ENCODE measurements at places on chromosomes 16 and 17.

GRCh38 chr17:4161192-4161966 is 18.4 kb downstream of the CYB5D2 start:
- DNase-seq: no peak

DNA sequence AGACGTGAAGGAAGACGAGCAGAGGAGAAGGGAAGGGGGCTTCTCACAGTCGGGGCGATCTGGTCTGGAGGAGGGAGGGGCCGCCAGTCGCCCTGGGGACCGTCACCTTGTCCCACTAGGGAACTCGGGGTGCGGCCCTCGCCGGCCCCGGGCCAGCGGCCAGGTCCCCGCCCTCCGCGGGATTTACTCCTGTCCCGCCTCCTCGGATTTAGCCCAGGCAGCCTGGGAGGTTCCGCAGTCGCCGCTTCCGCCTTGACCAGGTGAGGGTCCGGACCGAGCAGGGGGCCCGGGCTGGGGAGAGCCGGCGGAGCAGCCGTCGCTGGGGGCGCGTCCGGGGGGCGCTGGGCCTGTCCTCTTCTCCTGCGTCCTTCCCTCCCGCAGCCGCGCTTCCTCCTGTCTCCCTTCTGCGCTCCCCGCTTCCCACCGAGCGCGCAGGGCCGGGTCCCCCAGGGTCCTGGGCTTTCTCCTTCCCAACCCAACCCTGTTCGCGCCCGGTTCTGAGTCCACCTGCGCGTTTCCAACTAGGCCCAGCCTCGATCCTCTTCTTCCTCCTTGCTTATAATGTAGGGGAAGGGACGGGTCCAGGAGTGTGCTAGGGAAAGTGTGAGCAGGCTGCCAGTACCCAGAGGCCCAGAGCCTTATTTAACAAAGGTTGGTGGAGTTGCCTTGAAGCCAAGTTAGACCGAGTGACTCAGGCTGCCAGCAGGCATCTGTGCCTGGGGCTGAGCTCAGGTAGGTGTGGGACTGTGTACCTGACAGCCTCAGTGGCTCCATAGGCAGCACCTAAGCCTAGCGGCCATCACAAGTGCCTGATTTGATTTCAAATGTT is at the start of gene TNK1:
TNK1 (plus strand) TSS at position 235 of the 829 bp plus-strand sequence. CDS start 1,838 bp downstream, outside the sequence.
- no peak for DNase-seq

DNA sequence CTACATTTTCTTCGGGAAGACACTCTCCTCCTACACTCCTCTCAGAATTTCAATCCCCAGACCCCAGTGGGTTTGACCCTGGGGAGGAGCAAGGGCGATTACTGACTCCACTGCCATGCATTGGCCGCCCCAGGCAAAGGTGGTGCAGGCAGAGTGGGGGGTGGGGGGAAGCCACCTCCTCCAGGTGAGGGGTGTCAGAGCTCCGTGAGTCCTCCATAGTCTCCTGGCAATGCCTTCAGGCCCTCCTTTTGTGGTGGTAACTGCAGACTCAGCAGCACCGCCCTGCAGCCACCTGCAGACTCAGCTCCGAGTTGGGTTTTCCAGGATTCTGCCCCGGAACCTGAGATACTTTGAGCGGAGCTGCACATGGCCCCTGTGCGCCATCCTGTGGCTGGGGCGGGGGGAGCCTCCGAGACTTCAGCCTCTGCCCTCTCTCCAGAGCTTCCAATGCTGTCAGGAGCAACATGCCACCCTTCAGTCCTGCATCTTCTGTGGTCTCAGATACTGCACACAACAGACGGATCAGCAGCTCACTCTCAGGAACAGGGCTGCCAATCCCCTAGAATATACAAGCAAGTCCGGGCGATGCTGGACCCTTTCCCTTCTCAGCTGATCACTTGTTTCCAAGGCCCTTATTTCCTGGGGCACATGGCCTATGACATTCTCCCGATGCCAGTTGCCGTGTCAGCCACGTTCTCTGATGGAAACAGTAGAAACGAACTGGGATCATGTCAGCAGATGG is 2.4 kb upstream of the SLC47A2 start:
- no peak for DNase-seq

DNA sequence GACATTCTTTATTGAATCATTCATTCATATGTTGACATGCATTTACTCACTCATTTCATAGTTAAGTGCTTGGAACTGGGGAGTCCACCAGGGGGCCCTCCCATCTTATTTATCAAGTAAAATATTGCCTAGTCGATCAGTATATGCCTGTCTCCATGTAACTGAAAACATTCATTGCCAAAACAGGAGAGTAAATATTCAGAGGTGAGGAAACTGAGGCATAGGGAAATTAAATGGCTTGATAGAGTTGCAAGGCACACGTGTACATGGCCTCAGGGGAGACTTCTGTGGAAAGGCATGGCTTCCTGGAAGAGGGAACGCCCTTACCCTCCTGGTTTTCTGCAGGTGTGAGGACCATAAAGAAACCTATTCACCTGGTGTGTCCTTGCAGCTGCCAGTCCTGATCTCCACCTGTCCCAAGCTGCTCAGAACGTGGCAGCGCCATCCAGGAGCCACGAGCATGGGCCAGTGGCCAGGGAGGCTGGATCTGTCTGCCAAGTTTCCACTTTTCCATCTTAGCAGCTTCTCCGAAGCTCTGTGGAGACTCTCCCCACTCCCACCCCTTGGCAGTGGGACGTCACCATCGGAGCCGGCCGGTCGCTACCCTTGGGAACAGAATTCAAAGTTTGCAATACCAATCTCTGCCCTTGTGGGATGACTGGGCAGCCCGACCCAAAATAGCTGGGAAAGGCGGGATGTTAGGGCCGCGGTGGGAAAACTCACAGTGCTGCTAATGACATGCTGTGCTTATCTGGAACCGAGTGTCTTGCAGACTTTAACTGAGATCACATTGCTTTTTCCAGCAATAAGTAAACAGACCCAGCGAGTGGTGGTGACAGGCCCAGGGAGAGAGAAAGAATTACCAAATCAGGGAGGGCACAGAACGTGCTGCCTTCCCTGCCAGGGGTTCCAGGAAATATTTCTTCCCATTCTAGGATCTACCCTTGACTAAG is 4.1 kb upstream of the C1QTNF1 start:
- peak; percentile 45 for DNase-seq

DNA sequence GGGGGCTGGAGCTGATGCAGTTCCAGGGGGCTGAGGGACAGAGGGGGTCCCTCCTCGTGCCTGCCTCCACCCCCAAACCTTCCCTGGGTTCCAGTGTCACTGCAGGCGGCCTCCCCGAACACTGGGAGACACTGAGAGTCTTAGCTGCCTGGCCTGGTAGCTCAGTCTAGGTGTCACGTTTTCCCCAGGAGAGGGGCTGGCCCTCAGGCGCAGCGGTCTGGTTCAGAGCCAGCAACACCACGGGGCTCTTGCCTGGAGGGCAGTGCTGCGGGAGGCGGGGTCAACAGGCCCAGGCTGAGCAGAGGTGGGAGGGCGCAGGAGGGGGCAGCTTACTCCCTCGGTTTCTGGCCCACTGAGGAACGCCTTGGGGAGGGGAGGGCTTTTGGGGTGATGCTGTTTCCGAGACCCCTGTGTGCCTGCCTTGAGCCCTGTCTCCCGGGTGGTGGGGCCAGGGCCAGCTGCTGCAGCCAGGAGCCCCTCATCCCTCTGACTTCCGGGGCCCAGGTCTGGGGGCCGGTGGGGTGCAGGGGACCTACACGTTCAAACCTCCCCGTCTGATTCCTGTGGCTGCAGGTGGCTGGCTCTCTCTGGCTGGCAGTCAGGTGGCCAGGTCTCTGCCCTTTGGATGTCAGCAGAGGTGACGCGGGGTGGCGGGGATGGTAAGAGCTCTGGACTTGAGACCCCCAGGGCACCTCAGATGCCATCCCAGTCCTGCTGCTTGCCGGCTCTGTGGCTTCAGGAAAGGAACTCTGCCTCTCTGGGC is 89.3 kb upstream of the GSE1 start:
- no peak for DNase-seq

- DNase-seq: no peak
Measured at GRCh38 chr17:80287038-80287437, 26.4 kb downstream of the RNF213 start.

DNA sequence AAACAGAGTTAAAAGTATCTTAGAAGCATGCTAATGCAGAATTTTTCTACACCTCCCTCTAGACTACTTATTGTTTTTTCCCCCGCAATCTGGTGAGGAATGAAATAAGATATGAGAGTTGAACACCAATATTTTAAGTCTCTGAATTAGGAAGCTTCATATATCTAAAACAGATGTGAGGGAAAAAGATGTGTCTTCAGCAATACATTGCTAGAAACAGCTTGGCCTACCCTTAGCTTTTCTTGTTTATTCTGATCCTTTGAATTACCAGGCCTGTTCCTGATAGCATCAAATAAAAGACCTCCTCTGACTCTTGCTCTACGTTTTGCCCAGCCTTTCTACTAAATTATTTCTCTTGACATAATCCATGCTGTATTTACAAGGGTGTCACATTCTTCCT is 221.8 kb downstream of the CDH11 start:
- DNase-seq: no peak

- no peak for DNase-seq
Measured at GRCh38 chr17:62852195-62852594, 44.1 kb upstream of the MARCHF10 start.

DNA sequence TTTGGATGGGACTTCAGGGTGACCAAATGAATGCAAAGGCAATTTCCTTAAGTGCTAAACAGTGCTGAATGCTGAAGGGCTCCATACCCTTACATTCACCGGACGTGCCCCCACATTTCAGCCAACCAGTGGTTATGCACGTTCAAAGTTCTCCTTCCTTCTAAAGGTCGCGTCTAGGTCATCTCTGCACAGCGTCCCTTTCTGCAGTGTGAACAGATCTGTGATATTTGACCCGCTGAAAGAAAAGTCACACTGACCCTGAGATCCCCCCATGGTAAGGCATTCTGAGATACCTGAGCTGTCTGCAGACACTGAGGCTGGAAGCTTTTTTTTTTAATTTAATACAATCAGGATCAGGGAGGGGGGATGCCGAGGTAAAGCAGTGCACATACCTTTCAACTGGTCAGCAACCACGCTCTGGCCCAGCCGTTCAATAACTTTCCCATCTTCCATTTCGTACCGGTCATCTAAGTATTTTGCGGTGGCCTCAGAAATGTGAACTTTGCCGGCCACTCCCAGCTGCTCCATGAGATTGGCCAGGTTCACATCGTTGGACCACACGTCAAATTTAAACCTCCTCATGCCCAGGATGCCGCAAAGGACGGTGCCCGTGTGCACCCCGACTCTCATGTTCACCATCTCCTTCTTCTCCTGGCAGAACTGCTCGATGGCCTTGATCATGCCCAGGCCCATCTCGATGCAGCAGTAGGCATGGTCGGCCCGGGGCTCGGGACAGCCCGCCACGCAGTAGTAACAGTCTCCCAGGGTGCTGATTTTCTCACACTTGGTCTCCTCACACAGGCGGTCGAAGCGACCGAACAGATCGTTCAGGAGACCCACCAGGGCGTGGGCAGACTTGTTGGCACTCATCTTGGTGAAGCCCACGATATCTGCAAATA is 2.6 kb downstream of the ADCY9 start:
- DNase-seq: no peak

- DNase-seq: peak; percentile 44
Measured at GRCh38 chr17:58136669-58137279, 11.4 kb upstream of the OR4D1 start.

DNA sequence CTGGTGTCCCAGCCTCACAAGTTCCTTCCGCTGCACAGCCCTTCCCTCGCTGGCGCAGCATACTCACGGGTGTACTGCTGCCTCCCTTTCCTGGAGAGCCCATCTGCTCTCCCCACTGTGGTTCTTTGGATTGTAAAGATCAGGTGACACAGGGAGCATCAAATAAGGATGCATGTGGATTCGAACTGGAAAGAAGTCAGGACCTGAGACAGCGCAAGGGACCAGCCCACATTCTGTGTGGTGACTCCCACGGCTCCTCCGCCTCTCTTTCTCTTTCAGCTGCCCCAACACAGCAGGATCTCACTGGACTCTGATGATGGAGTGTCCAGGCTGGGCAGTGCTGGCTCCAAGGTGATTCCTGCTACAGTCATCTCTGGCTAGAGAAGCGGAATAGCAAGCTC is 8.1 kb downstream of the LDAF1 start:
- DNase-seq: no peak

GRCh38 chr17:56897646-56898424 is 16.0 kb downstream of the TRIM25 start:
- peak; percentile 39 for DNase-seq

DNA sequence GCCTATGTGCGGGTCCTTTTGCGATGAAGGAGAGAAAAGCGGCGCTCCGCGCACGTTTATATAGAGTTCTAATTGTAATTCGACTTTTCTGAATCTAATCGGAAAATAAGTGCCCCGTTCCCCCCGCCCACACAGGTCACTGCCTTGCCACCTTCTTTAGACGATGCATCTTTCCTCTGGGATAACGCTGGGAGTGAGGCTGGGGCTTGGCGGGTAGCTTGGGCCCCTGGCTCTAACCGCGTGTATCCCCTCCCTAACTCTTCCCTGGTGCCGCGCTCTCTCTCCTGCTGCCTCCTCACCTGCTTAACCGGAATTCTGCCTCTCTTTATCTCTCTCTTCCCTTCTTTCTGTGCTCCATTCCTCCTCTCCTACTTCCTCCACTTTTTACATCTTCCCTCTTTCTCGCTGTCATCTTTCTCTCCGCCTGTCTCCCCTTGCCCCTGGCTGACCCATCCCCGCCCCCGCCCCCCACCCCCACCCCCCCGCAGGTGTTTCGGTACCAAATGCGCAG is 2.6 kb downstream of the LHX1 start:
- DNase-seq: no peak

GRCh38 chr17:39603304-39604016 is 4.3 kb downstream of the NEUROD2 start:
- no peak for DNase-seq

DNA sequence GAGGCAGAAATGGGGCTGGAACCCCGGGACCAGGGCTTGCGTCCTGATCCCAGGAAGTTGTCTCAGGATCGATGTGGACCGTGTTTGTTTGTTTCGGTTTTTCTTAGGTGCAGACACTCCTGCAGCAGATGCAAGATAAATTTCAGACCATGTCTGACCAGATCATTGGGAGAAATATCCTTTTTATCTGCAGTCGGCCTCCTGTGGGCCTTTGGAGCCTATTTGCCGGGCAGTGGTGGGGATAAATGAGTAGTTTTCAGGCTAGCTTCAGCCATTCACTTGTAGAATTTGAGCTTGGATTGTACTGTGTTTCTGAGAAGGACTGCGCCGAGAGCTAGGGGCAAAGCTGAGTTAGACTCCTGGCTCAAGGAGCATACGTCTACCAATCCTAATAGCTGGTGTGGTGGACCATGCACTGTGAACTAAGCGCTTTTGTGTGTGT is 816 bp downstream of the HSBP1 start:
- DNase-seq: no peak

DNA sequence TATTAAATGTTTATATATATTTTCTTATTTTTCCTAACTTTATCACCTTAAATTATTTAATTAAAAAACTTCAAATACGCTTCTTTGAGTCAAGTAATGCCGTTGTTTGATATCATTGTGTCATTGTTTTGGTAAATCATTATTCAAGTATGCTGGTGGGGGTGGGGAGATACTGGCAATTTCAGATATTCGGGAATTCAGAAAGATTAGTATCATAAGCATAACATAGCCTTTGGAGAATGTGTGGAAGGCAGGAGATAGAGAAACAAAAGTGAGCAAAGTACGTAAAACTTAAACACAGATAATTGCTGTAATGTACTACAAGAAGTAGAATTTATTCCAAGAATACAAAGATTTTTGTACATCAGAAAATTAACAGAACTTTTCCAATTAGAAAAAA is 49.8 kb downstream of the TANC2 start:
- no peak for DNase-seq

GRCh38 chr16:56354746-56355145 is 70.6 kb downstream of the AMFR start:
- no peak for DNase-seq

Data from OCI-LY7 (cell line).